A549 treated with DMSO at 1 μM for 4 hours (cell line): ENCODE measurements at places on chromosomes 6 and 20. TPM values are rescaled to one million over a fixed set of nuclear protein-coding genes. Genes with fewer than 3 reads are reported as not detected.

KCNQ5 gene
- 1.4 to 2.7 TPM (median 2.0 TPM) in 5 replicates for total RNA-seq

SLC2A10 gene
- not detected in 5 replicates for total RNA-seq

SOBP gene
- 0.94 to 1.7 TPM (median 1.2 TPM) in 5 replicates for total RNA-seq

HLA-DRB1 gene
- total RNA-seq: not detected in 5 replicates

CITED2 gene
- 18.0 to 23.5 TPM (median 20.4 TPM) in 5 replicates for total RNA-seq

OR2J3 gene
- total RNA-seq: not detected in 5 replicates

PHIP gene
- total RNA-seq: 4.3 to 8.1 TPM (median 7.2 TPM) in 5 replicates

CYP24A1 gene
- total RNA-seq: 329 to 652 TPM (median 589 TPM) in 5 replicates

BLCAP gene
- 43.2 to 51.1 TPM (median 50.1 TPM) in 5 replicates for total RNA-seq

OOEP gene
- total RNA-seq: not detected in 5 replicates

FILIP1 gene
- 0.17 to 0.48 TPM (median 0.37 TPM) in 5 replicates for total RNA-seq

LRRN4 gene
- total RNA-seq: 0.02 TPM in 1 of 5 replicates, not detected in the others

MEI4 gene
- total RNA-seq: not detected in 5 replicates

OR14J1 gene
- not detected in 5 replicates for total RNA-seq

VGLL2 gene
- total RNA-seq: not detected in 5 replicates

FABP7 gene
- not detected in 5 replicates for total RNA-seq
